ENCODE measurements at places on chromosomes 12 and 14.

DNA sequence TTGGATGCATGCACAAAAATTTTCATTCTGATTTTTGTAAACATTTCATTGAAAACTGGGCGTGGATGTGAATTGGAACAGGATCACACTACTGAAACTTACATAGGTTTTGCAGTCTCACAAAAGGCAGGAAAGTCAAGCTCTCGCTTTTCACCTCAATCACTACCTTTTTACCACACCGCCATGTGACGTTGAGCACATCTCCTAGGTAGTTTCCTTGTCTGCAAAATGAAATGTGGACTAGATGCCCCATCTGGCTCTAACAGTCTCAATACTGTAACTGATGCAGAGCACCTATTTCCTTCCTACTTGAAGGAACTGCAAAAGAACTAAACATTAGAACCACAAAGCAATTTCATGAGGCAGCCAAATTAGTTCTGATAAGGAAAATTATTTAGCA lies 4.4 kb upstream of the YY1 start:
- no peak for DNase-seq

- no peak for DNase-seq
These were observed 41.0 kb downstream of the GSC start for GRCh38 chr14:94728950-94729349.

DNA sequence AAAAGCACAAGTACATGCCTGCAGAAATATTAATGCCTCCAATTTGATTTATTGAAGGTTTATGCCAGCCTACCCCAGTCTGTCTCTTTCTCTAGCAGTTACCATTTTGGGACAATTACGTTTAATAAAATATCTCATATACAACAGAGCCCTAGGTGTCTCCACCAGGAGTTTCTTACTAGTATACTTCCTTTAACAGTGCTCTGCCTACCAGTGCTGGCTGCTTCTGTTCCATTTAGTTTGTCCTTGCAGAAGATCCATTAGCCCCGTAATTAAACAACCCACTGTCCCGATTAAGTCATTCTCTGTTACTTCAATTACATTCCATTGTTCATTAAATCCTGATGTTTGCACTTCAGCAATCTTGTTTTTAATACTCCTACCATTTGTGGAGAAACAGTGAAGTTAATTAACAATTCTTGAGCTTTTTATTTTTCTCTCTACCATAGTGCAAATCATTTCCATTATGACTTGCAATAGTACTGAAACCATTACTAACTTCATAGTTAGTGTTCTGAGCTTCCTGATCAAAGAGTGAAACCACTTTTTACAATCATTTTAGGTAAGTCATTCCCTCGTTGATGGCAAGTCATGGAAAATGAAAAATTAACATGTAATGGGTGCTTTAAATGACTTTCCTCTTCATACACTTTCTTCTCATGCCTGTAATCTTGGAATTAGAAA lies 121.1 kb downstream of the PLXNC1 start:
- DNase-seq, result no peak

DNA sequence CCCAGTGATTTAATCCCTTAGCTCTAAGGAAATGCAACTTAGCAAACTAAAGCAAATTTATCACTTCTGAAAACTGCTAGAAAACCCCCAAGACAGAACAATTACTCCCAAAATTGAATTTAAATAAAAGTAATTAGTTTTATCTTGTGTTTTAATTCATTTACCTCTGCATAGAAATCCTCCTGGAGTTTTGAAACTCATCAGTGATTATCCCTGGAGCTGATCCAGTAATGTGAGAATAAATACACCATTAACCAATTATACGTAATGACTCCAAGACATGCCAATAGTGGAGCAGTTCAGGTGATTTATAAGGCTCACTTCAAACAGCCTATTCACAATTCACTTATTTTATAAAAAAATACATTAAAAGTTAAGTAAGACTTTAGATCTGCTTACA lies 855.3 kb upstream of the FLRT2 start:
- DNase-seq, result no peak

- no peak for DNase-seq
These were observed 77.7 kb downstream of the KCNK10 start for GRCh38 chr14:88245321-88245720.

GRCh38 chr14:62018606-62019005 lies 256.4 kb downstream of the SNAPC1 start:
- DNase-seq, result no peak

DNA sequence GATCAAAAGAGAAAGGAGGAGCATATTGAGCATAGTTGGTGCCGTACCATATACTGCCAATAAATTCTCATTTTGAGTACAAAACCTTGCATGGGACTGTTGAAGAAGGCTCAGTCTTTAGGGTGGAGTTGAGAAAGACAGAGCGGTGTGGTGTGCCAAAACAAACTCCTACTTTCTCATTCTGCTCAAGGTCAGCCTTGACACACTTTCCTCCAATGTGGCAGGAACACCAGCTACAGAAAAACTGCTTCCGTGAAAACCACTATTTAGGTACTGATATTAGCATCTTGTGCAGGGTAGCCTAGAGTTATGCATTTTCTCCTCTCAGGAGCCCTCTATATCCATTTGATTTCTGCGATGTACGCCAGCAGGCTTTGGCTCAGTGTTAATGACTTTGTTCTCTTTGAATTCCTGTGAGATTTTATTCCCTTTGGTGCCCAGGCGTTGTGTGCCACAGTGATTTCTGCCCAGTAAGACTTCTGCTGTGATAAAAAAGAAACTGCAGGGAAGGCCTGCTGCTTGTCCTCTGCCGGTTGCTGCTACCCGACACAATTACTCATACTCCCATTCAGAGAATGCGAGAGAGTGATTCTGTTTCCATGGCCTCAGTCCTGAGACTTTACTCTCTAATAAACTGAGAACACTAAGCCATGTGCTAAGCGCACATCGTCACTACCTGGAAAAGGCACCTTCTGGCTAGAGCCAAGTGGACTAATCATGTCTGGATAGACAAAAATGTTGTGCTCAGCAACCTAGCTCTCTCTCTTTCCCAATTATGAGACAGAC lies 88.3 kb upstream of the MDM1 start:
- no peak for DNase-seq

GRCh38 chr12:132400011-132400641 lies 70.7 kb upstream of the GALNT9 start:
- no peak for DNase-seq

- no peak for DNase-seq
These were observed 65.6 kb downstream of the FERMT2 start for GRCh38 chr14:52885230-52885629.

DNA sequence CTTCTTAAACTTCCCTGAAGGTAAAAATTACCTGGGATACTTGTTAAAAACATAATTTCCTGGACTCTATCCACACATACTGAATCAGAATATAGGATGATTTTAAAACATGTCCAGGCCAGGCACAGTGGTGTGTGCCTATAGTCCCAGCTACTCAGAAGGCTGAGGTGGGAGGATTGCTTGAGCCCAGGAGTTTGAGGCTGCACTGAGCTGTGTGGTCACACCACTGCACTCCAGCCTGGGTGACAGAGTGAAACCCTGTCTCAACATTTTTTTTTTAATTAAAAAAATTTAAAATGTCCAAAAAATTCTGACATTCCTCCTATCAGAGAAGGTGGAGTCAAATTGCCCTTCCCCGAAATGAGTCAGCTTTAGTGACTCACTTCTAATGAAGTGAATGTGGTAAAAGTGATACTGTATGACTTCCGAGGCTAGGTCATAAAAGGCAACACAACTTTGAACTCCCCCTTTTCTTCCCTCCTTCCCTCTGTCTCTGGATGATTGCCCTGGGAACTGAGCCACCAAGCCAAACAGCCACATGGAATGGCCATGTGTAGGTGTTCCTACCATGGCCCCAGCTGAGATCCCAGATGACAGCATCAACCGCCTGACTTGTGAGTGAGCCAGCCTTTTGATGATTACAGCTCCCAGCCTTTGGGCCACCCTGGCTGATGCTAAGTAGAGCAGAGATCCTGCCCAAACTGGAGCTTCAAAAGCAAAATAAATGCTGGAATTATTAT lies 36.3 kb downstream of the LIMA1 start:
- no peak for DNase-seq

GRCh38 chr12:114274131-114274530 lies 131.8 kb downstream of the TBX5 start:
- DNase-seq, result no peak

- no peak for DNase-seq
These were observed 45.6 kb upstream of the SGPP1 start for GRCh38 chr14:63773504-63773903.

- DNase-seq, result no peak
These were observed 69.9 kb downstream of the RASSF3 start for GRCh38 chr12:64680235-64680634.

GRCh38 chr14:33931461-33931860 lies 19.4 kb downstream of the EGLN3 start:
- DNase-seq, result no peak

DNA sequence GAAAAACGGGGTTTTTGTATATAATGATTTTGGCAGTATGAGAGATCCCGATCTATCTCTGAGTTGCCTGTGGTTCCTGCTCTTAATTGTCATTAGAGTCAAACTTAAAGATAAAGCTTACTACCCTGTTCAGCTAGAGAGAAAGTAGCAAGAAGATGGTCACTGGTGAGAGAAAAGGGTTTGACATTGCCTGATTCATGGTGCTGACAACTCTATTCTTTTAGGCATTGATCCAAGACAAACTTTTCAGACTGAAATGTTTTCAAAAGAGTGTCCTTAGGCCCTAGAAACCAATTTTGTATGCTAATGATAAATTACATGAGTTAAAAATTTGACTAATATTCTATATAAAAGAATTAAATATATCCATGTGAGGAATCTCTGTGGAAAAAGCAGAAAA lies 35.1 kb downstream of the PELI2 start:
- no peak for DNase-seq

- DNase-seq, result no peak
These were observed 363.8 kb upstream of the USP15 start for GRCh38 chr12:61896436-61896835.

- DNase-seq, result no peak
These were observed 88.4 kb downstream of the GRIP1 start for GRCh38 chr12:66590275-66590985.

- no peak for DNase-seq
These were observed 3.7 kb downstream of the DHRS7 start for GRCh38 chr14:60161196-60162107.

- DNase-seq, result no peak
These were observed 249.9 kb downstream of the DAD1 start for GRCh38 chr14:22338917-22339715.

- DNase-seq, result no peak
These were observed 97.3 kb downstream of the NCOR2 start for GRCh38 chr12:124470139-124470538.

DNA sequence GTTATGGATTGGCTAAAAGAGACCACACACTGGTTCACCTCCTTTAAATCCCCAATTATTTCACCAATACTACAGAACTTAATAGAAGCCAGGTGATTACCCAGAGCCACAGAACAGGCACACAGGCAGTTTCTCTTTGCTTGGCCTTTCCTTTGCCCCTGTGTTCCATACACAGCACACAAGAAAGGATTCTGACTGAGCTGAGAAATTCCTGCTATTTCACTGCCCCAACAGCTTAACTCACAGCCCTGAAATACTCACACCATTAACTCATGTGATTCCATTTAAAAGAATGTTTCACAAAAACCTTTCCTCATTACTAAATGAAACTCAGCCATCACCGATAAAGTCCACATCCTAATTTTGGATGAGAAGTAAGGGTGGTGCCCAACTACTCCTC lies 133.6 kb downstream of the MED13L start:
- DNase-seq, result no peak

DNA sequence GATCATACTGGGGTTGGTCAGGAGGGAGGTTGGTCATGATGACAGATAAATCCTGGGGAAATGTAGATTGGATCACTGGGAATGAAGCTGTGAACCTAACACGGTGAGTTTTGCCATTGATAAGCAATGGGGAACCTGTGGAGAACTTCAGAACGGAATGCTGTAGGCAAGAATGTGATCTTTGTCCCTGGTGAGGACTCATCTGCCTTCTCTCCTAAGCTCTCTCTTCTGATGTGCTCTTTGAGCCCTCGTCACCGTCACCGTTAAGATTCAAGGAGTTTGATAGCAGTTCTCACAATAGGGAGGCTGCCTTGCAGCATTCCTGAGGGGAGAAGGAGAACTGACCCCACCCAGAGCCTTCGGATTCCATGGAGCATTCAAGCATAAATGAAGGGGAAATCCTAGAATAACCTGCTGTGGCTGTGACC lies 217.6 kb downstream of the ANO6 start:
- DNase-seq, result no peak

DNA sequence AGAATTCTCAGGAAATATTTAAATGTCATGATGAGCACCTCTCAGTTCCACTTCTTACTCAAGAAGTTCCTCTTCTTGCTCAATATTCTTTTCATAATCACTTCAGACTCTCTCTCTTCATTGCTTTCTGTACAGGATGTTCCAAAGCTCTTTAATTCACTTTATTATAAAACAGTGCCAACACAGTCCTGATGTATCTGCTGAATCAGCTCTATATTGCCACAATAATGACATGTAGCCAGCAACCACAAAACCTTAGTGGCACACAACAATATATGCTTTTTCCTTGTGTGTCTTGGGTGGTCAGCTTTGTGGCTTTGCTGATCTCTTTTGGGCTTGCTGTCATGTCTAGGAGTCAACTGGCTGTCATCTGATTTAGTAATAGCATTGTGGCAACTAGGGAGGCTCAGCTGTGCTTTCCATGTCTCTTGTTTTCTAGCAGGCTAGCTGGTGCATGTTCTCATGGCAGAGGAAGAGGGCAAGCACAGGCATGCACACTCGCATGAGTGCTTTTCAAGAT lies 52.8 kb upstream of the SLC2A13 start:
- no peak for DNase-seq

DNA sequence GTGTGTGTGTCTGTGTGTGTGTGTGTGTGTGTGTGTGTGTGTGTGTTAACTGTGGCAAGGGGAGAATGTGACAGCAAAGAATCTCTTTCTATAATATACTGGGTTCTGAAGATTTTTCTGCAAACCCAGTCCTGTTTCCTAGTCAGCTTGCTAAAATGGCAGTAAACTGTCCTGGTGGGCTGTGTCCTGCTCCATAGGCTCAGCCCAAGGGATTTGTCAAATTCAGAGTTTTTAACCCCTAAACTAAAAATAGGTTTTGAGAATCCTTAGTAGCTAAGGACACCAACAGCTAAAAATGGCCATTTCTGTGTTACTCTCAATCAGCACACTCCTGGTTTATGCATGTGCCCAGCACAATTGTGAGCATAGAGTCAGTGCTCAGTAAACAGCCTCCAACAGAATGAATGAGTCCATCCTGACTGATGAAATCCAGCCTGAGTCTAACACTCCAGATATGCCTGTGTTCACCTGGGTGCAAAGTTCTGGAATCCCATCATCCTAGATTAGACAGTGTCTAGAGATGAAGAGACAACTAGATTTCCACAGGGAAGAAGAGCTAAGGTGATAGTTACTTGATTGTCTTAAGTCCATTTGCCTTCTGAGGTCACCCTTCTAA lies 192.6 kb downstream of the TTC6 start:
- no peak for DNase-seq

All from stimulated activated CD8-positive, alpha-beta memory T cell treated with anti-CD3 and anti-CD28 coated beads, Interleukin-15, amount 100 ng/mL, for 4 hours (primary cell).